ENCODE measurements at places on chromosomes 3 and 15.

GRCh38 chr3:186693843-186694242 is 23.3 kb upstream of the KNG1 start:
- no peak for DNase-seq

DNA sequence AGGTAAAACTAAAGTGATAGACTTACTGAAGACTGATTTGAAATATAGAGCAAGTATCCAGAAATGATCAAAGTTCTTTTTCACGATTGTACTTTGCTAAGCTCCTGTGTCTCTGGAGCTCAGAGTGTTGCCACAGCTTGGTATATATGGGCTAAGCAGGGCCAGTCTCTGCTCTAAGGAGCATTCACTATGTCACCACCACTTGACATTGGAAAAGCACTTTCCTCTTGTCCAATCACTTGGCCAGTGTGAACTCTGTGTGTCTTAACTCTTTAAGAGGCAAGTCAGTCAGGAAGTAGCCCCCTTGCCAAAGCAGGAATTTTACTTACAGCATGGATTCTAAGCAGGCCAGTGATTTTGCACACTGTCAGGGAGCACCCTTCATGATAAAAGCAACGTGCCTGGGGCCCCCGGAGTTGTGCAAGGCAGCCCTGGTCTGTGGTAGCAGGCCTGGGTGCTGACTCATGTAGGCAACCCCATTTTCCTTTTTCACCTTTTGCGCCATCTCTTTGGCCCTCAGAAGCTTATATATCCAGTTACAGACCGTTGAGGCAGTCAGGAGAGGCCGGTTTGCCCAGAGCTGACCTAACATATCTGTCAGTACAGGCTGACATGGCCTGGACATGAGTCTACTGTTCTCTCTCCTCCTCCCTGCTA is 73.0 kb downstream of the HCN4 start:
- no peak for DNase-seq

DNA sequence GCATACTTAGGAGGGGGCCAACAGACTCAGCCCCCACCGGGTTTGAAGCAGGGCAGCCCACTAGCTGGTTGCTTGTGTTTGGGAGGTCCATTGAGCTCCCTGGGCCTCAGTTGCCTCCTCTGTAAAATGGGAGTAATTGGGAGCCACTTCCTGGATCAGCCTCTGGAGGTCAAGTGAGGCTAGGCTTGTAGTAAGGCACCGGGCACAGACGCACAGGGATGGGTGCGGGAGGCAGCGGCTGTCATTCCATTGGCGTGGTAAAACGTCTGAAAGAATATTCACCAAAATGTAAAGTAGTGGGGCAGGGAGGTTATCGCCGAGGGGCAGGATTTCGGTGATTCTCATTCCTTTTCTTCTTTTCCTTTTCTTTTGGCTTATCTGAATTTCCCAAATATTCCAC is 64.6 kb downstream of the TLE3 start:
- DNase-seq = no peak

- no peak for DNase-seq
Measured at GRCh38 chr15:90710436-90711027, 6.6 kb upstream of the BLM start.
